ENCODE measurements at places on chromosomes 4 and X.
A peak's percentile ranks its signal among the peaks of the same experiment; 100 is the strongest.

DNA sequence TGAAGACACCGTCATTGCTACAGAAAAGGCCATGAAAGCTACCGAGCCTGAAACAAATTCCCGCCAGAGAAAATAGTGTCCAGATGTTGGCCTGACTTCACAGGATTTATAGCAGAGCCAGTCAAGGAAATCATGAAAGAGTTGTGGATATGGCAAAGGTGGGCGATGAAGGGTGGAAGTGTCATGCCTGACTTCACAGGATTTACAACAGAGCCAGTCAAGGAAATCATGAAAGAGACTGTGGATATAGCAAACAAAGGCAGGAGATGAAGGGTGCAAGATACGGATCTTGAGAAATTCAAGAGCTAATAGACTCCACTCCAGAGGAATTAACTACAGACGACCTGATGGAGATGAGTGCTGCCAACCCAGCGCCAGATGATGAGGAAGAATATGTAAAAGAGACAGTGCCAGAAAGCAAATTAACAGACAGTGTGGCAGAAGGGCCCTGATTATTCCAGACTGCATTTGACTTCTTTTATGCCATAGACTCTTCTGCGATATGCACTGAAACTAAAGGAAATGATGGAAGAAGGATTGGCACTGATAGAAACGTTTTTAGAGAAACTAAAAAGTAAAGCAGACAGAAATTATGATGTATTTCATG, 17.2 kb downstream of the TRMT44 start:
- DNase-seq: no peak

GRCh38 chr4:75391489-75392166, 122.6 kb downstream of the RCHY1 start:
- DNase-seq: no peak

DNA sequence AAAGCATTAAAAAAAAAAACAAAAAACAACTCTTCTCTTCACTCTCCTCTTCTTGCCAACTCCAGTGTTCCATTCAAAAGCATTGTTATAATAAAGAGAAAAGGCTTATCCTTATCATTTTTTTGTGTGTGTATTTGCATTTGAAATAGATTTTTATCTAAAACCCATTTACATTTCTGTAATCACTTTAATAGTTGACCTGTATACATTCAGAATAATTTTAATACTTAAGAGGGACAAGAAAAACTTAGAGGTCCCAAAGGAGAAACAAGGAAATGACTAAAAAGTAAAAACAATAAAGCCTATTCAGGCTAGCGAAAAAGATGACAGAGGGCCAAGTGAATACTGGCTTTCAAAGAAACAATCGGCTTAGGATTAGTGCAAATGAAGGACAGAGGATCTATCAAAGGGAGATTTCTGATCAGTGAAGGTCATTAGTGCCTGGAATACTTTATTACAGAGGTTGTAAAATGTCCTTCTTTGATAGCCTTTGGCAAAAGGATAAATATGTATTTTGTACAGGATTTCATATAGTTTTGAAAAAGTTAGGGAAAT, 808.3 kb downstream of the RPA4 start:
- no peak for DNase-seq

- peak; percentile 75 for DNase-seq
These were observed 11.0 kb upstream of the EIF4E start for GRCh38 chr4:98939892-98940298.

DNA sequence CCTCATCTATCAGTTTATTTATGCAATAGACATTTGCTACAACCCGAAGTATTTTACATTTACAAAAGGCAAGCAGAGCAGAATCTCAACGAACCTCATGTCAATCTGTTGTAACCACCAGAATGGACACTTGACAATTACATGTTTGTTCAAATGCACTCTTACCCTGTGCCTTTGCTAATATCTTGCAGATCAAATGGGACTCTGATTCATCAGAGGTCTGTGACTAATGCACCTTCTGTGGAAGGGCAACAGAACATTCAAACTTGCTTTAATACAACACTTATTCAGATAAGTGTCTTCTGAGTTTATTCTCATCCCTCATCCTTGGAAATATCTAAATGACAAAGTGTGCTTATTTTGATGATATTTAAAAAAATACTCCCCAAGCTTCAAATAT, 644.7 kb upstream of the PCDH10 start:
- no peak for DNase-seq

- no peak for DNase-seq
These were observed 86.7 kb upstream of the MAGEA4 start for GRCh38 chrX:151825925-151826485.

- peak; percentile 7 for DNase-seq
These were observed 2.3 kb downstream of the LRBA start for GRCh38 chr4:151012820-151013219.

GRCh38 chr4:71814433-71814832, 30.6 kb upstream of the GC start:
- no peak for DNase-seq

- DNase-seq: no peak
These were observed 16.9 kb upstream of the TMEM271 start for GRCh38 chr4:592825-593520.

DNA sequence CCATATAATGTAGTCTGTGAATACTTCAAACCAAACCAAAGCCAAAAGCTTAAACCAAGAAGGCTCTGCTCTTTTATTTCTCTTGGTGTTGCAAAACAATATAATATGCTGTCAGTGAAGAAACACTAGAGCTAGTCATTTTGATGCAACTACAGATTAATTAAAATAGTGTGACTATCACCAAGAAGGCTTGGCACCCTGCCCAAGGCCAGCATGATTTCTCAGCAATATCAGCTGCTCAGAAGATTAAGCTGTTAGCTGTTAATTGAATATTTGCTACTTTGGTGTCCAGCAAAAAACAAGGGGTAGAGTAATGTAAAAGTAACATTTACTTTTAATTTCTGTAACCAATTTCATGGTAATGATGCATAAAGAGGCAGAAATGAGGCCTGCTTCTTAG, 104.9 kb upstream of the PRPS2 start:
- DNase-seq: no peak

GRCh38 chrX:18797141-18797540, 89.7 kb downstream of the PPEF1 start:
- no peak for DNase-seq

- no peak for DNase-seq
These were observed 48.6 kb downstream of the TMEM164 start for GRCh38 chrX:110051559-110051958.

DNA sequence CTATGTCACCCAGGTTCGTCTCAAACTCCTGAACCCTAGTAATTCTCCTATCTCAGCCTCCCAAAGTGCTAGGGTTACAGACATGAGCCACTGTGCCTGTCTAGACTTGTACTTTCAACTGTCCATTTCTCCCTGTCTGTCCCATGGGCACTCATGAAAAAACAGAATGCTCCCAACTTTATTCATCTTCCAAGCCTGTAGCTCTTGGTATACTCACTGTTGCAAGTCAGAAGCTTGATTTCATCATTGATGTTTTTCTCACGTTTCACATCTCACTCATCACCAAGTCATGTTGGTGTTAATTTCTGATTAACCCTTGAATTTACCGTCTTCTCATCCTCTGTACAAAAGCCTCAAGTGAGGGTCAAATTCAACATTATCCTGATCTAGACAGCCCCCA, 7.3 kb upstream of the SRP72 start:
- DNase-seq: no peak

- DNase-seq: no peak
These were observed 128.2 kb upstream of the WDFY3 start for GRCh38 chr4:85094735-85095134.

DNA sequence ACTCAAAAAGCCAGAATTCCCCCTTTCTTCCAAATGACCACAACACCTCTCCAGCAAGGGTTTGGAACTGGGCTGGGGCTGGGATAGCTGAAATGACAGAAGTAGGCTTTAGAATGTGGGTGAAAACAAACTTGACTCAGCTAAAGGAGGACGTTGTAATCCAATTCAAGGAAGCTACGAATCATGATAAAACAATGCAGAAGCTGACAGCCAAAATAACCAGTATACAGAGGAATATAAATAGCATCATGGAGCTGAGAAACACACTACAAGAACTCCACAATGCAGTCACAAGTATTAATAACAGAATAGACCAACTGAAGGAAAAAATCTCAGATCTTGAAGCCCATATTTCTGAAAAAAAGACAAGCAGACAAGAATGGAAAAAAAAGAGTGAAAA, 95.8 kb upstream of the TET2 start:
- DNase-seq: no peak

GRCh38 chrX:65644621-65645289, 22.7 kb upstream of the MSN start:
- peak; percentile 39 for DNase-seq

DNA sequence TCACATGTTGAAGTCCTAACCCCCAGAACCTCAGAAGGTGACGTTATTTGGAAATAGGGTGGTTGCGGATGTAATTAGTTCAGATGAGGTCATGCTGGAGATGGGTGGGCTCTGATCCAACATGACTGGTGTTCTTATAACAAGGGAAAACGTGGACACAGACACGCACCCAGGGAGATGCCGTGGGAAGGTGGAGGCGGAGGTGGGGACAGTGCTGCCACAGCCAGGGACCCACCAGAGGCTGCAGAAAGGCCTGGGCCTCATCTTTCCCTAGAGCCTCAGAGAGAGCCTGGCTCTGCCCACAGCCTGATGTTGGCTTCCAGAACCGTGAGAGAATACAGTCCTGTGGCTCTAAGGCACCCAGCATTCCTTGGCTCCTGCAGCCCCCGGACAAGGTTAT, 7.9 kb upstream of the HMX1 start:
- DNase-seq: no peak

DNA sequence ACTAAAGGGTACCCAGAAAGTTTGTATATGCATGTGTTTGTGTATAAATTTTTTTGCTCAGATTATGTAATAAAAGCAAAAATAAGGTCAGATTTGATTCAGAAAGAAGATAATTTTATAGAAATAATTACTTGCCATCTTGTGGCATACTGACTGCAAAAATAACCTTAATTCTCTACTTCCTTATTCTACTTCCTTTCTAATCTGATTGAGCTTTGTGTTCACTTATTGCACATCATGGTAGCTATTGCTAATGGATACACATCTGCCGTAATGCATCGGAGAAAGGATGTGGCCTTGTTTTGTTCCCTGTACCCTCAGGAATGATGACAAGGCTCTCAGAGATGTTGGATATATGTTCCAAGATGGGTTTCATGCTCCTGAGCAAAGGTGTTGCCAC, 10.5 kb upstream of the GNPDA2 start:
- DNase-seq: no peak

DNA sequence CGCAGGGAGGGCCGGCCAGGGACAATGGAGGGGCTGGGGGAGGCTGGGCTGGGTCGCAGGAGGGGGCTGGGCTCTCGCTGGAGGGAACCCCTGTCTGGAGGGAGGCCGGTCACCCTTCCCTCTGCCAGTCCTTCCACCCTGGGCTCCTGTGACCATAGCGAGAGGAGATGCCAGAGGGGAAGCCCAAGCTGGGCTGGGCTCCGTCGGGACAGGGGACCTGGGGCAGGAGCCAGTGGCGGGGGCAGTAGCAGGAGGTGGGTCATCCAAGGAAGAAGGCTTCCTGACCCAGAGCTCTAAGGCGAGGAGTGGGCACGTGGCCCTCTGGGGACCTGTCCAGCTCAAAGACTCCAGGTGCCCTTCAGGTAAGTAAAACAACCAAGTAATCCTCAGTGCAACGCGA, 16.9 kb downstream of the CTAG1B start:
- no peak for DNase-seq

All from HCT116 (cell line).